ENCODE measurements at places on chromosomes 4 and X. TPM values are rescaled to one million over a fixed set of nuclear protein-coding genes. Genes with fewer than 3 reads are reported as not detected.

DNA sequence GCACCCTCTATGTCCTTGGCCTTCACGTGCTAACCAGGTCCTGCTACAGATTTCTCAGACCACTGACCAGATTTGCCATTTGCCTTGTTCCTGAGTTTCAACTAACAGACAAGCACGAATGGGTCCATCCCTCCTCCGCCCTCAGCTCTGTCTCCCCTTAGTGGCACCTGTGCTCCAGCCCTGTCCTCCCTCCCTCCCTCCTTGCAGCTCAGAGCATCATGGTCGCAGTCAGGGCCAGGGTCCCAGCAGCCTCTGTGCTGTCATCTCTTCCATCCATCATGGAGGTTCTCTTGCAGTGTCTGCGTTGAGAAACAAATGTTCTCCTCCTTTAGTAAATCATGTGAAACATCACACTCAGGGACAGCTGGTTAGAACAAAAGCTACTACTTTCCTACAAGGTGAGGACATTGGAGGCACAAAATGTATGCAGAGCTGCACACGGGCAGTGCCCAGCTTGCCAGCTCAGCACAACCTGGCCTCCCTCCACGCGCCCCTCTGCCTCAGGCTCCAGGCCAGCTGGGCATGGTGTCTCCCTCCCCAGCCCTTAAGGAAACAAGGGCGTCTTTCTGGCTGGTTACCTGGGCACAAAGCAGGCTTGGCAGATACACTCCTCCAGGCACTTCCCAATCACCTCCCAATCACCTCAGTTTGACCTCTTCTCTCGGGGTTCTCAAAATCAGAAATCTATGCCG lies 79.5 kb upstream of the ATP6AP2 start:
- no peak for DNase-seq

- DNase-seq, result no peak
Measured at GRCh38 chr4:52876069-52876468, 14.0 kb downstream of the RASL11B start.

DNA sequence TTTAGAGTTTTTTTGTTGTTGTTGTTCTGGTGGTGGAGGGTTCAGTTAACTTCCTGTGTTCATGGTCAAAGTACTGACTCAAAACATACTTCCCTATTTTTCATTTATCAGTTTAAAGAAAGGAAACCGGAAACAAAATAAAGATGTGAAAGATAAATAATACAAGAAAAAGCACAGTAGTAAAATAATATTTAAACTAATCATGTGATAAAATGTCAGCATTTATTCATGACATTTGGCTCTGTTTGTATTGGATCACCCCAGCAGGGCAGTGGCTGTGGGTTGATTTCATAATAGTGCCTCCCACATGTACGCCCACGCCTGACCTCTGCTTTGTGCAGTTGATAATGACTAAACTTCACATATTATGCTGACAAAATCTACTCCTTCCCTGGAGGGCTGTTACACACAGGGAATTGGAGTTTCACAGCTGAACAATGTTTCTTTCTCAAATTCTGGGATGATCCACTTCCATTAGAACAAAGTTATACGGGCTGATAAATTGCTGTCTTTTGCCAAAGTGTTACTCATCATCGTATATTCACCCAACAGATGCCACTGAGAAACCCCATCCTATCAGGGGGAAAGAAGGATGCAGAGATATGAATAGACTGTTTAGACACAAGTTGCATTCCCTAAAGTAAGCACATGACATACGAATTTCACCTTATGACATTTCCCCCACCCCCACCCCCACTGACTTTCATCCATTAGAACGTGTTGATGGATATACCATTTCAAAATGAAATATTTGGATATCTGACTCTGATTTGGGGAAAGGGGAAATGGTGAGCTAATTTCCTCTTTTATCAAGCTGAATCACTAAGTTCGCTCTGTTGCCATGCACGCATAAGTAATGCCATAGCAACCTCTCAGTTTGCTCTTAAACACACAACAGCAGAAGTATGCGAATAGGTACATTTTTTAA lies 48.3 kb downstream of the AMELX start:
- no peak for DNase-seq

GRCh38 chr4:95956094-95956493 lies 116.2 kb downstream of the PDHA2 start:
- no peak for DNase-seq

DNA sequence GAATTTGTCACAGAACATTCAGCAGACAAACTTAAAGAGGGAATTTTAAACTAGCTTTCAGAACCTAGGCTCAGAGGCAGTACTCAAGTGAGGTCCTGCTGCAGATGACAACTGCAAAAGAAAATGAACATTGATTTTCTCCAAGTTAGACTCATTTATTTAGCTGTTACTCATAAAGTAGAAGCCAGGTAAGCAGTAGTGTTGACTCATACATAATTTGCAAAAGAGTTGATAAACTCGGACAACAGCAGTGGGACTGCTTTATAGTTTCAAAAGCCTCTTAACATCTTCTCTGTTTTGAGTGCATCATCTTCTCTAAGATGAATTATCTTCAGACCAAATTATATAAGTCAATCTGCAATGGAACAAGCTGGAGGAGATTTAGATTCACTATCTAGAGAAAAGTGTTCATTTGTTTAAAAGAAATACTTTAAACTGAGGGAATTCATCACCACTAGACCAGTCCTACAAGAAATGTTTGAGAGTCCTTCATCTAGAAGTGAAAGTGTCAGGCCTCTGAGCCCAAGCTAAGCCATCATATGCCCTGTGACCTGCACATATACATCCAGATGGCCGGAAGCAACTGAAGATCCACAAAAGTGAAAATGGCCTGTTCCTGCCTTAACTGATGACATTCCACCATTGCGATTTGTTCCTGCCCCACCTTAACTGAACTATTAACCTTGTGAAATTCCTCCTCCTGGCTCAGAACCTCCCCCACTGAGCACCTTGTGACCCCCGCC lies 49.5 kb downstream of the COQ2 start:
- DNase-seq, result no peak

GRCh38 chrX:139889760-139890159 lies 43.1 kb downstream of the ATP11C start:
- no peak for DNase-seq

- DNase-seq, result peak; percentile 85
Measured at GRCh38 chr4:793941-794621, 31.8 kb downstream of the CPLX1 start.

DNA sequence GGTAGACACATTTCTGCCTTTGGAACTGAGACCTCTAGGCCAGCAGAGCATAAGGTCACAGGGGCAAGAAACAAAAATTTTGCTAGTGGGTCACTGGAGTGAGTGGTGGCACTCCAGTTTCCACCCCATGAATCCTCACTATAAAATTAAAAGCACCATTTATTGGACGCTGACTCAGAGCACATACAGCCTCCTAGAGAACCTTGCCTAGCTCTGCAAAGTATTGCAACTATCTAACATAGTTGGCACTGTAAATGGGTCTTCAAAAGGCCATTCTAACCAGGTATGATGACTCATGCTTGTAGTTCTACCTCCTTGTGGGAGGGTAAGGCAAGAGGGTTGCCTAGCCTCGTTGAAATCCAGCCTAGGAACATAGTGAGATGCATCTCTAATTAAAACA lies 25.1 kb downstream of the RRAGB start:
- no peak for DNase-seq

- no peak for DNase-seq
Measured at GRCh38 chr4:183783306-183783705, 121.8 kb upstream of the STOX2 start.

DNA sequence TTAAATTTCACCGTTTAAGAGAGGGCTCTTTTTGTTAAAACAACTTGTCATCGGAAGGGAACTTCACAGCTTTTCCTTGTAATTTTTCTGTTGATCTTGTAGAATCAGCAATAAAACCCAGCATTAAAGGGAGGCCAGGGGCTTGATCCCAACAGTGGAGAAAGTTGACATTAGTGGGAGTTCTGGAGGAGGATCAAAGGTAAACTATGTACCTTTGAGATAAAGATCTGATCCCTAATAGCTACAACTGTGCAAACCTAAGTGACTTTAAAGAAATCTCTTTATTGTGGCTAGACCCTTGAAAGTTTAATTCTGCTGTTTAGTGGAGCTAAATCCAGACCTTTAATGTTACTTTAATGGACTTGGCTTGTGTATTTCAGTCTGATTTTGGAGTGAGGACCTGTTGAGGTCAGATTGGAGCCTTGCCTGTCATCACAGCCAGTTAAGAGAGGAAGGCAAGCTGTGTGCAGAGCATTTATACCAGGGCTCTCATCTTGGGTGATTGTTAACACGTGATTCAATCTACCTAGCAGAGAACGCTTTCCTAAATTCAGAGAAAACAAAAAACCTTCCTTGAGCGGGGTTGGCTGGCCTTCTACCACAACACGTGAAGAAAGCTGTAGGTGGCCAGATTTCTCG lies 1.7 kb downstream of the DOCK11 start:
- no peak for DNase-seq

Gene DRP2
- total RNA-seq, result 0.04 TPM

Gene DCLK2
- not detected for total RNA-seq

Gene ACSL1
- 3.1 TPM for total RNA-seq

Gene TRPC5OS
- 0.22 TPM for total RNA-seq

Gene SNCA
- not detected for total RNA-seq

Gene WNK3
- total RNA-seq, result 0.04 TPM

All from Karpas-422 (cell line).